ENCODE measurements at places on chromosomes 5 and 9.

GRCh38 chr9:6055216-6055615 is 39.8 kb upstream of the RANBP6 start:
- DNase-seq: peak; percentile 76

- peak; percentile 34 for DNase-seq
Observed at GRCh38 chr9:127123064-127123890, 842 bp upstream of the ANGPTL2 start.

GRCh38 chr9:18822850-18823249 is 210.2 kb downstream of the SAXO1 start:
- no peak for DNase-seq

GRCh38 chr5:34977934-34978613 is 48.7 kb downstream of the DNAJC21 start:
- DNase-seq: no peak

GRCh38 chr5:62342476-62342837 is 36.5 kb downstream of the KIF2A start:
- no peak for DNase-seq

Measured in RPMI8226 (cell line).